ENCODE measurements at places on chromosomes 4 and X.

DNA sequence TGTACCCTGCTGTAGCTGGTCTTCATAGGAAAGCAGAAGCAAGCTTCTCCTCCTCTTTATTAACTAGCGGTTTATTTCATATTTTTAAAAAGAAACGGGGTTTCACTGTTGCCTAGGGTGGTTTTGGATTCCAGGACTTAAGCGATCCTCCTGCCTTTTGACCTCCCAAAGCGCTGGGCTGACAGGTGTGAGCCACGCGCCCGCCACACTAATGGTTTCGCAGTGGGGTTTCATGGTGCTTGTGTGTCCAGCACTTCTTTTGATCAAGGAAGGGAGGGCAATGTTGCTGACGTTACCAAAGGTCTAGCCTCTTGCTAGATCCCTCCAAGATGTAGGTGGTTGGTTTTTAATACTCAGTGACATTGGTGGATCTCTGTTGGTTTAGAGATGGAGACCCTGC, 1.4 kb downstream of the MAEA start:
- peaks cover 3% of the 10 kb centered on the region for H3K4me1 ChIP-seq
- no peak overlapping the region for H3K27ac ChIP-seq
- no peaks in the 10 kb centered on the region for H3K36me3 ChIP-seq
- H3K4me3 ChIP-seq: peak overlapping the region; percentile 94

DNA sequence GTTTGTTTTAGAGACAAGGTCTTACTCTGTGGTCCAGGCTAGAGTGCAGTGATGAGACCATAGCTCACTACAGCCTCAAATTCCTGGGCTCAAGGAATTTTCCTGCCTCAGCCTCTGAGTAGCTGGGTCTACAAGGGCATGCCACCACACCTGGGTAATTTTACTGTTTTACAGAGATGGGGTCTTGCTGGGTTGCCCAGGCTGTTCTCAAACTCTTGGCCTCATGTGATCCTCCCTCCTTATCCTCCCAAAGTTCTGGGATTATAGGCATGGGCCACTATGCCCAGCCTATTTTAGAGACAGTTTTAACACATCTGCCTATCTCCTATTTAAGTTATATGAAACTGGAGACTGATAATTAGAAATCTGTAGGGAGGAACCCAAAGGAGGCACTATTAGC, 53.8 kb downstream of the SPRY1 start:
- H3K27ac ChIP-seq: no peak overlapping the region
- no peaks in the 10 kb centered on the region for H3K36me3 ChIP-seq

DNA sequence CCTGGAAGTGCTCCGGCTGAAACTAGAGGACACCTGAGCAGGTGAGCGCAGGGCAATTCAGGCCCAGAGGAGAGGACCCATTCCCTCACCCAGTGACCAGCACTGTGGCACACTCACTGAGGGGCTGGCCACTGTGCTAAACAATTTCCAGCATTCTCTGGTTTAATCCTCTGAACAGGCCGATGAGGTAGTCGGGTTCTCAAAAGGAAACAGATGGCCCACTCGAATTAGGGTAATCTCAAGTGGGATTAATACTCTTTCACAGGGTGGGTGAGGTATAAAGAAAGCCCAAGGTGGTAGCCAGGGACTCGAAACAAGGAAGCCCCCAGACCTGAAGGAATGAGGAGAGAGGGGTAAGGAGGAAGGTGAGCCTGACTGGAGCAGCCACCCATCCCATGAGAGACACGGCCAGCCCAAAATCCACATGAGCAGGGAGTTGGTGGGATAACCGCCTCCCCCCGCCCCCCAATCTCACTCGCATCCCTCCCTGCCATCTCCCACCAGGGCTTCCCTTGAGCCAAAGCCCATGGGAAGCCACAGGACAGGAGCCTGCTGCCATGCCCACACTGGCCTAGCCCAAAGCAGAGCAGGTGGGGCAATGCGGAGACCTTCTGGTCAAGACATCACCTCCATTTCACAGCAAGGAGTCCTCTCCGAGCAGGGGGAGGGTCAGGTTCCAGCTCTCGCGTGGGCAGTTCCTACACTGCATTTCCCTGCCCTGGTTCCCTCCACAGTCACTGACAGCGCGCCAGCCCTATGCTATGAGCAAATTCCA, 55.0 kb downstream of the SH3KBP1 start:
- H3K4me3 ChIP-seq: no peak overlapping the region
- no peaks in the 10 kb centered on the region for H3K27me3 ChIP-seq
- H3K4me1 ChIP-seq: no peaks in the 10 kb centered on the region
- no peak overlapping the region for H3K27ac ChIP-seq
- H3K36me3 ChIP-seq: no peaks in the 10 kb centered on the region

- no peak overlapping the region for H3K27ac ChIP-seq
- H3K27me3 ChIP-seq: no peaks in the 10 kb centered on the region
- H3K4me1 ChIP-seq: no peaks in the 10 kb centered on the region
- H3K4me3 ChIP-seq: no peak overlapping the region
These were observed 44.4 kb downstream of the RAP1GDS1 start for GRCh38 chr4:98305576-98305975.

DNA sequence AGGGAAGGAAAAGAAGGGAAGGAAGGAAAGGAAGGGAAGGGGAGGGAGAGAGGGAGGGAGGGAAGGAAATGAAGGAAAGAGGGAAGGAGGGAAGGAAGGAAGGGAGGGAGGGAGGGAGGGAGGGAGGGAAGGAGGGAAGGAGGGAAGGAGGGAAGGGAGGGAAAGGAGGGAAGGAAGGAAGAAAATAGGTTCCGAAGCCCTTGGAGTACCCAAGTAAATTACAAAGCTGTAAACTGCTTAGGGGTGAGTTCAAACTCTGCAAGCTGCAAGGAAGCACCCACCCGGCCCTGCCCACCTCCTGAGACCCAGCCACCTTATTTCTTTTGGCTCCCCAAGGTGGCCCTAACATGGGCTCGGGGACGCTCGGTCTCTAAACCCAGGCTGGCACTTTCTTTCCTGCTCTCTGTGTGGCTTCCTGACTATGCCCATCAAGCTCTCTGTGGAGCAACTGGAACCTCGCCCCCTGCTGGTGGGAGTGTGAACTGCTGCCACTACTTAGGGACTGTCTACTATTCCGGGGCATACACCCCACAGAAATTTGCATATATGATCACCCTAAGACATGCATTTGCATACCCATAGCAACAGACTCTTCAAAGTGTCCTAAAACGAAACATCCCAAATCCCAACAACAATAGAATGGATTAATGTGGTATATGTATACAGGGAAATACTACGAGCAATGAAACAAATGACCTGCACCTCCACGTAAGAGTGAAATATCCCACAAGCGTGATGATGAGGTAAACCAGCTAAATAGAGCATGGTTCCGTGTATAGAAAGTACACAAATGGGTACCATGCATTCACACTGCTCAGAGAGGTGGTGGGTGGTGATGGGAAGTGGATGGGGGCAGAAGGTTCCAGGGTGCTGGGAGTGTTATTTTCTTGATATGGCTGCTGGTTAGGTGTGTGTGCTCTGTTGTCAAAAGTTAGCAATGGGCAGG, 151.7 kb upstream of the TBL1X start:
- H3K4me3 ChIP-seq: no peak overlapping the region
- H3K36me3 ChIP-seq: no peaks in the 10 kb centered on the region
- no peak overlapping the region for H3K27ac ChIP-seq

DNA sequence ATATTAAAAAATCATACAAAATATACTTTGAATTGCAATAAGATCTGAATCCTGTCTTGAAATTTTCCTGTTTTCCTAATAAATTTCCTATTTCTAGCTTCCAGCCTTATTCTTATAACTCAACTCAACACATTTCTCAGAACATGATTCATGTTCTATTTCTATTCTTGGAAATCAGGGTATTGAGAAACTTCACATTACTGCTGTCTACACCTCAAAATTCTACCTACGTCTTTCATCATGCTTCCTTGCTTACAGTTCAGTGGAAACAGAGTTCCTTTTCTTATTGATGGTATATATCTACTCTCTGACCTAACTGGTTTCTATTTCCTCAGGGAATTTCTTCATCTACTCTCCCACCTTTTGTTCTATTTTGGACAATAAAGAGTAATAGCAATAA, 2139.0 kb downstream of the ARAP2 start:
- no peak for DNase-seq
- H3K4me1 ChIP-seq: no peaks in the 10 kb centered on the region
- no peak overlapping the region for H3K4me3 ChIP-seq
- H3K27me3 ChIP-seq: no peaks in the 10 kb centered on the region
- no peaks in the 10 kb centered on the region for H3K36me3 ChIP-seq

DNA sequence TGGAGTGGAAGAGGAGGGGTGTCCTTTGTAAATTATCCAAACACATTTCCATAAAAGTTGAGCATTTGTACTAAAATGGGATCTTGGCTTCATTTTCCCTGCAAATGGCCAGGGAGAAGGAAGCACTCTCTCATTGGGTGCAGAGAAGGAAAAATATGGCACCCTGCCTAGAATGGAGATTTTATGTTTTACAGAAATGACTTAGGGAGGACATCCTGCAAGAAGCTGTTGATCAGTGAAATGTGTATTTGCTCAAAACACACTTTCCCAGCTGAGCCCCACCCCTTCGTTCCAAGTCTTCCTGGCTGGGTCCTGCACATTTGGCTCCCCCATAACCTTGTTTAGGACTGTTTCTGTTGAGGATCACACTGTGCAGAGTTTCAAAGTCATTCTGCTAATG, 213.5 kb upstream of the TAPT1 start:
- DNase-seq: no peak
- no peak overlapping the region for H3K4me3 ChIP-seq
- no peak overlapping the region for H3K27ac ChIP-seq
- no peaks in the 10 kb centered on the region for H3K36me3 ChIP-seq
- no peaks in the 10 kb centered on the region for H3K27me3 ChIP-seq

GRCh38 chrX:51158231-51158630, 174.4 kb upstream of the NUDT10 start:
- no peaks in the 10 kb centered on the region for H3K27me3 ChIP-seq
- H3K4me1 ChIP-seq: no peaks in the 10 kb centered on the region
- H3K27ac ChIP-seq: no peak overlapping the region
- no peak overlapping the region for H3K4me3 ChIP-seq
- no peak for DNase-seq
- no peaks in the 10 kb centered on the region for H3K36me3 ChIP-seq

DNA sequence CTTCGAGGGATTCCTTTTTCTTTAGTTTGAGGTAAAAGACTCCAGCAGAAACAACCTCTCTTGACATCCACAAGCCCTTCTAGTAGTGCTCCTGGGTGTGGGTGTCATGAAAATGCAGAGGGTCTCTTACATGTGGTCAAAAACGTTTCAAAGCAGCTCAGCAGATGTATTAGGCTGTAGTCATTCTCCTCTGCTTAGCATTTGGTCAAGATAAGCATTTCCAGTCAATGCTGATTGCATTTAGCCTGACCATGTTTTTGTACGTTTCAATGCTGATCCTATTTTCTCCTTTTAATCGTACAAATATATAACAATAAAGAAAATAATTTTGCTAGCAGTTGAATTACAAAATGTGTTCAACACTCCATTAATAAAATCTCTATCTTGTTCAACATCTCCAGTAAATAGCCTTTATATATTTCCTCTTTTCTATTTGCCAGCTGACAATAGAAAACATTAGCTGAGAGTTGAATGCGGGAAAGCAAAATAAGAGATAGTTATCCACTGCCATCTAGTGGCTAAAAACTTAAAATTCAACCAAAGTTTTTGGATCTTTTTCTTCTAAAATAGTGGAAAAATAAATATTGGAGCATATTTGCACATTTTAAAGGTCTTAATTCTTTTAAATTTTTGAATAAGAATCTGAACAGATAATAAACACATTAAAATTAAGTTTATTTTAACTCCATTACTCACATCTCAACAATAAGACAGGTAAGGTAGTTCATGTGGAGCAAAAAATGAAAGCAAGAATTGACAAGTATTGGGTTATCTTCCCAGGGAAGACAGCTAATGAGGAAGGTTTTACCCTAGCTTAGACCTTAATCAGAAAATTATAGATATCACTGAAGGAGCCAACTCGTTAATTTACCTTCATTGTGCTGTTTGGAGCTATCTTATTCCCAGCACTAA, 15.2 kb upstream of the PACRGL start:
- H3K27ac ChIP-seq: no peak overlapping the region
- no peak overlapping the region for H3K4me3 ChIP-seq
- no peaks in the 10 kb centered on the region for H3K4me1 ChIP-seq
- DNase-seq: no peak
- no peaks in the 10 kb centered on the region for H3K36me3 ChIP-seq

DNA sequence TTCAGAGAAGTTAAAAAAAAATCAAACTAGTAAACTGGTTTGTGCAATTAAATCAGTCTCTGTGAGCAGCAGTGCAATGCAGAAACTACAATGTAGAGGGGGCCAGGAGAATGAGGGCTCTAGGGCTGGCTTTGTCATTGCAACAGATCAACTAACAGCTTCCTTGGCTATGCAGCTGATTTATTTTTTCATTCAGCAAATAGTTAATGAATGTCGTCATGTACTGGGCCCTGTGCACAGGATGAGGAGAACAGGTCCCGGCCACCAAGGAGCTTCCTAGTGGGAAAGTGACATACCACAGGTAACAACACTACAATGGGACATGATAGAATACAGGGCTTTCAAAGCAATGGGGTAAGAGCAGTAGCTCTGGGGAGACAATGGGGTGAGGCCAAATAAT, 190.1 kb downstream of the NSUN7 start:
- no peak overlapping the region for H3K27ac ChIP-seq
- no peak overlapping the region for H3K4me3 ChIP-seq
- no peaks in the 10 kb centered on the region for H3K4me1 ChIP-seq
- H3K36me3 ChIP-seq: no peaks in the 10 kb centered on the region
- no peak for DNase-seq

DNA sequence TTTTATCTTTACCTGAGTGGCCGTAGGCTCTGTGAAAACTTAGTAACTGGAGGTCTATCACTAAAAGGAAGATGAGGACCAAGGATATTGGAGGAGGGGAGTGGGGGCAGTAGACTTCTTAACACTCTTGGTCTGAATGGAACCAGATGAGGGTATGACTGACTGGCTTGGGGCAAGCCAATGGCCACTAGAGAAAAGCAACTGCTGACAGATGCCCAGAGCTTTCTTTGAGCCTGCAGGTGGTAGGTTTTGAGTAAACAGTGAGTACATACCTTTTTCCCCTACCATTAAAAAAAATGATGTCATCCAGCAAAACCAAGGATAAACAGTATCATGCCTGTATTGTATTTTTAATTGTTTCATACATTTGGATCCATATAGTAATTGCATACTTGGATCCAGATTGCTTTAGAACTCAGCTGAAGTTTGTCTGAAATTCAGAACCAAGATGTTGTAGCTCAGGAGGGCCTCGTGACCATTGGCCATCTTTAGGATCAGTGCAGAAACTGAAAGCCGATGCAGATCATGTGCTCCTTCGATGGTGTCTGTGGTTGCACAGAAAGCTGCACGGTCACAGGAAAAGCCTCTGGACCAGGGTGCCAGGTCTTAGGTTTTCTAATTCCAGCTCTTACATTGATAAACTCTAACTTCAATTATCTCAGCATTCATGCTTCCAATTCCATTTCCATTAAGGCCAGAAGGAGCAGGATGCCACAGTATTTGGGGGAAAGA, 131.0 kb downstream of the PDGFRA start:
- no peaks in the 10 kb centered on the region for H3K27me3 ChIP-seq
- H3K27ac ChIP-seq: no peak overlapping the region
- no peaks in the 10 kb centered on the region for H3K36me3 ChIP-seq
- no peaks in the 10 kb centered on the region for H3K4me1 ChIP-seq
- no peak overlapping the region for H3K4me3 ChIP-seq
- no peak for DNase-seq
